Activated CD8-positive, alpha-beta memory T cell treated with anti-CD3 and anti-CD28 coated beads for 1 hour (primary cell): ENCODE measurements at places on chromosomes 6 and 20.
A peak's percentile ranks its signal among the peaks of the same experiment; 100 is the strongest.

GRCh38 chr20:20051767-20052073 lies 546 bp downstream of the CRNKL1 start:
- no peak for DNase-seq

- no peak for DNase-seq
Observed at GRCh38 chr20:36030149-36030548, 61.8 kb downstream of the CNBD2 start.

DNA sequence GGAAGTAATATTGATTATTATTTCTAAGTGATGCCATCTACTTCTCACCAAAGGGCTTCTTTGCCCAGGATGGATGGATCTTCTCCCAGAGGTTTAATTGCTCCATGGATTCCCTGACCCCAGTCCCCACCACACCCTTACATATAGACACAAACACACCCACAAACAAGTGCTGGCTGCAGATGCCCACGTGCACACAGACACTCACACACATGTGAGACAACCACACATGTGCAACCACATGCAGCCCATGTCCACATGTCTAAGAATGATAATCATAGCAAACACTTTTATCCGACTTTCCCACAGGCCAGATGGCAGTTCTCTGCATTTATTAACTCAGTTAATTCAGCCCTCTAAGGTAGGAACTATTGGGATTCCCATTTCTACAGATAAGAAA lies 44.2 kb downstream of the MAFB start:
- no peak for DNase-seq

DNA sequence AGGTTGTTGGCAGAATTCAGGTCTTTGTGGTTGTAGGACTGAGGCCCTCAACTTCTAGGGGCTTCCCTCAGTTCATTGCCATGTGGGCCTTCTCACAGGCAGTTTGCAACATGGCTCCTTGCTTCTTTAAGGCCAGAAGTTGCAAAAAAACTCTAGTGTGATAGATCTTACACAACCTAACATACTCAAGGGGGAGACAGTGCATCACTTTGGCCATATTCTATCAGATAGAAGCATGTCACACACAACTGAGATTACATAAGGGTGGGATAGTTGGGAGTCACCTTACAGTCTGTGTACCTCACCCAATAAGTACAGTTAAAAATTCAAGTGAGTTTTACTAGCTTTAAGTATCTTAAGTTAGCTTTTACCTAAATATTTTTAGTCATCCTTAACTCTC lies 1.6 kb downstream of the SIRPD start:
- no peak for DNase-seq

GRCh38 chr6:145633981-145634627 lies 101.2 kb downstream of the EPM2A start:
- DNase-seq = peak; percentile 67

- DNase-seq = no peak
Observed at GRCh38 chr6:33757906-33758305, 11.2 kb upstream of the IP6K3 start.

GRCh38 chr20:37902504-37903313 lies at the start of gene VSTM2L:
Gene VSTM2L (plus strand): TSS chr20:37903127. CDS start chr20:37903351, 224 bp downstream.
- DNase-seq = no peak

DNA sequence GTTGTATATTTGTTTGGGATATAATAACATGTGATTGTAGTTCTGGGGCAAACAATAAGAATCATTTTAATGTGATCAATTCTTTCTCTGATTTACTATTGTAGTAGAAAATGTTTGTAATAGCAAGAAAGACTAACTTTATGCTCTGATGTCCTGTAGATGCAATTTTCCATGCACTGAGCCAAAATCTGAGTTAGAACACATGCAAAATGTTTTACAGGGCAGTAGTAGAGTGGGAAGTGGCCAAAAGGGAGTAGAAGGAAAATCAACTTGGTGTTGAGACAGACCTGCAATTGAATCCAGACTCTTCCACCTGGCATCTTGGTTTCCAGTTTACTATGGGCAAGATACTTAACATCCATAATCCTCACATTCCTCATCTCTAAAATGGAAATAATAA lies 93.5 kb upstream of the BMP5 start:
- no peak for DNase-seq

DNA sequence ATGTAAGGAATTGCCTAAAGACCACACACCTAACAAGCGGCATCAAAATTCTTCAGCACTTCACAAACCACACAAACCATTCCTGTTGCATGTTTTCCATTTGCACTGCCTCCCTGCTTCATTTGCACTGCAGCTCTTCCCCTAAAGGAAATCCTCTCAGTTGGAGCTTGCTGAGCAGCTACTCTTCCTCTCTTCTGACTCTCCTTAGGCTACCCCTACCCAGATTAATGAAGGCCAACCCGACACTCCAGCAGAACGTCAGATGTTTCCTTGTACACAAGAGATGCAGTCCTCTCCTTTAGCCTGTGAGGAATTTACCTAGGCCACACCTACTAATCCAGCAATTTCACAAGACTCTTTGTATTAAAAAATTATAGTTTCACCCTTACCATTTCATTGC lies 8.1 kb downstream of the BEND6 start:
- no peak for DNase-seq

- no peak for DNase-seq
Observed at GRCh38 chr6:45728674-45729073, 287.0 kb downstream of the CLIC5 start.

DNA sequence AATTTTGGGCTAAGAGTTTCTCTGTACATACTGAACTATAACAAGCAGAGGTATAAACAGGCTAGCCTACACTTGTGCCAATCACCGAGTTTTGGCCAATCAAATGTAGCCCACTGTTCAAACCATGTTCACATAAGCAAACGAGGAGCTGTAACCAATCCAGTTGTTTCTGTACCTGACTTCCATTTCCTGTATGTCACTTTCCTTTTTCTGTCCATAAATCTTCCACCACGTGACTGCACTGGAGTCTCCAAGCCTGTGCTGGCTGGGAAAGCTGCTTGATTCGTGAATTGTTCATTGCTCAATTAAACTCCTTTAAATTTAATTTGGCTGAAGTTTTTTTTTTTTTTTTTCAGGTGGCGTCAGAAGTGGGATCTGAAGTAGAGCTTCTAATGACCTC lies 332.9 kb downstream of the RNF144B start:
- DNase-seq = no peak

- DNase-seq = no peak
Observed at GRCh38 chr20:50865591-50865990, 65.6 kb downstream of the ADNP start.
